ENCODE measurements at places on chromosomes 16 and 17.
A peak's percentile ranks its signal among the peaks of the same experiment; 100 is the strongest.

DNA sequence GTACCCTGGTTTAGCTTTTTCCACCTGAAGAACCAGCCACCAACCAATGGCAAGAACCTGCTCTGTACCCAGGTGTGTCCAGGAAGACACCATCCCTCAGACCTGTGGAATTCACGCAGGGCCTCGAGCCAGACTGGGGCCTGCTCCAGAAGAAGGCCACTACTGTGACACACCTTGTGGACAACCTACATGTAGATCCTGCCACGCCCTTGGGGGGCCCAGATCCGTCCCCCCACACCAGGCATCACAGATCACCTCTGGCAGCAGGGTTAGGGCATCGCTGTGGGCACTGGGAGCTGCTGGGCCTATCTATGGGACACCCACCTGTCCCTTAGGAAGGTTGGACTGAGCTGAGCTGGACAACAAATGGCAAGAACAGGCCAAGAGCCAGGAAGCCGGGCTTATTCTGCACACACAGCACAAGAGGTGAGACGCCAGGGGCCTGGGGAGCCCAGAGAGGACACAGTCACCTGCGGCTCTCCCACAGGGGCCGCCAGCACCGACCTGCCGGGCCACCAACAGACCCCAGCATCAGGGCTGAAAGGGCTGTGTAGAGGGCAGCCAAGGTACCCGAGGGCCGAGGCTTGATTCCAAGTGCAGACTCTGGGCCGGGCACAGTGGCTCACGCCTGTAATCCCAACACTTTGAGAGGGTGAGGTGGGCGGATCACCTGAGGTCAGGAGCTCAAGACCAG lies 7.7 kb downstream of the FAAP100 start:
- no peak for DNase-seq

- no peak for DNase-seq
Observed at GRCh38 chr17:57517632-57518456, 227.3 kb downstream of the CCDC182 start.

- DNase-seq: no peak
Observed at GRCh38 chr16:53091466-53092211, 36.8 kb downstream of the CHD9 start.

DNA sequence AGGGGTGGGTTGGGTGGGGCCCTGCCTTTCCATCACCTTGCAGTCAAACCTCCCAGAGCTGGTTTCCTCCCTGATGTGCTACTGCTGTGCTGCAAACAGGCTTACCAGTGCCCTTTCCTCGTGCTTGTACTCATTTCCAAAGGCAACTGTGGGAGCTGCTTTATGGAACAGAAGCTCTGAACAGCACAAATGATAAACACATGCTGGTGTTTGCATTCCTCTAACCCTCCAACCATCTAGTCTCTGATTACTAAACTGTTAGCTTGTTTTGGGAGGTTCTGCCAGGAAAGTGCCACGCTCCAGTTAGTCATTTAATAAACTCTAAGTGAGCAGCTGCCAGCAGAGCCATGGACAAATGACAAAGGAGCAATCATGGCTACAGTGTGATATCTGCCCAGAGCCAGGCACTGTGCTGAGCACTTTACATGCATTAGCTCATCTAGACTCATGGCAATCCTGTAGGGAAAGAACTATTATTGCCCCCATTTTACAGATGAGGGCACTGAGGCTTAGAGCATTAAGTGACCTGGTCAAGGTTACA lies 110.4 kb downstream of the VAT1L start:
- no peak for DNase-seq

DNA sequence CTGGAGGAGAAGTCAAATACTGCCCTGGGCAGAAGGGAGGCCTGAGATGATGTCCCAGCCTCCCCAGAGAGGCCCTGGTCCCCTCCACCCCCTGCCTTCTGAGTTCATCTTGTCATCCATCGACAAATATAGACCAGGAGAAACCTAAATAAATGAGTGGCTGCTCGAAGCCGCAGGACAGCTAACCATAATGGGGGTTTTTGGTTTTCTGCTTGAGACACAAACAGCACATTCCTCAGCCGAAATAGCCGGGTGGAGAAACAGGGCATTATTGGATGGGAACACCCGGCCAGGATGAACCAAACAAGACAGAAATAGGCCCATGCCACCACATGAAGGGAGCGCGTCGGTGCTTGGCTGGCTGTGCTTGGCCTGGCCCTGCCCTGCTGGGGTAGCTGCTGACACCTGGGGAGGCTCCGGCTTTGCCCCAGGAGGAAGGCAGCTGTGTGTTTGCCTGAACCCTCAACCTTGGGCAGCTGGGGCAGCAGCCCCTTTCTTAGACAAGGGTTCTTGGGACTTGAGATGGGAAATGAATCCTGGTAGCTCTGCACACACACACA lies 188.1 kb downstream of the IRX5 start:
- no peak for DNase-seq

DNA sequence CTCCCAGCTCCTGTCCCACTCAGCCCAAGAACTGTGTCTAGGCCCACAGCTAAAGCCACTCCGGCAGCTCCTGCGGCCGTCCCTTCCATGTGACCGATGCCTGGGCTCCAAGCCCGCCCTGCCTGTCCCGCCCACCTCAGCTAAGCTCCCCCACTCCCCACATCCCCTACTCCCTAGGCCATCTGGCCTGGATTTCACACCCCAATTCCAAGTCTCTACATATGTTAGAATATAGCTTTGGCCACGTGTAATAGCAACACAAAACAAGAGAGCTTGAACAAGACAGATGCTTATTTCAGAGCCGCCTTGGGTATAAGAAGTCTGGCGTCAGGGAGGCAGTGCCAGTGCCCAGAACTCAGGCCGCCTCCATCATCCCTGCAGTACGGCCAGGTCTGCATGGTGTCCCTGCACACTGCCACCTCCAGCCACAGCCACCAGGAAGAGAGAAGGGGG lies 30.0 kb upstream of the USP22 start:
- no peak for DNase-seq

GRCh38 chr17:36979565-36979941 lies 30.8 kb downstream of the AATF start:
- no peak for DNase-seq

- DNase-seq: no peak
Observed at GRCh38 chr17:1227365-1227764, 42.9 kb upstream of the BHLHA9 start.

DNA sequence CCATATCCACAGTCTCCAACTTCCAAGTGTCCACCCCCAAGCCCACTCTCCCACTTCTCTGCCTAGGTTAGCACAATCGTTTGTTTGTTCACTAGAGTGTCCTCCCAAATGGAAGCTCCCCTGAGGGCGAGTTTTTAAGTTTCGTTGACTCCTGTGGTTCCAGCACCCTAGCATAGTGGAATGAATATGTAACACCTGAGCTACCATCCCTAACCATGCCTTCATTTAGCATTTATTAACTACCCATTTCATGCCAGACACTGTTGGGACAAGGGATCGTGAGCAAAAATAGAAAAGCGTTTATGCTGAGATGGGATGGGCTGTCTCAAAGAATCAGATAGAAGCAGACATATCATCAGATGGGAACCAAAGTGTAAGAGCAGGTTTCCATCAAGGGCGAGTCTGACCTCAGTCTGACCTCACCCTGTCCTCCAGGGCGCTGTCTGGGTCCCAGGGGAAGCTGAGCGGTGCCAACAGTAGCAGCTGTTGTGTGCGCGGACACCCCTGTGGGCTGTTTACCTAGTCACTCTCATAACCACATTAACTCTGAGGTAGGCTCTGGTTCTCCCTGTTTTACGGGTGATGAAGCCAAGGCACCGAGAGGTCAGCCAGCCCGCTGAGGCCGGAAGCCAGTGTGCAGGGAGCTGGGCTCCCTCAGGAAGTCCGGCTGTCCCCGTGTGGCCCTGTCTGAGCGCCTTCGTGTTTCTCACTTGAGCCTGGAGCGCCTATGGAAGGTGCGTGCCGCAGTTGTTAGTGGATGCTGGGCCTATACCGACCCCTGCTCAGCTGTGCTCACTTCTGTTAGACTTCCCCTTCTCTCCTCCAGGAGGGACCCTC lies 6.2 kb downstream of the CNP start:
- DNase-seq: peak; percentile 17

- DNase-seq: peak; percentile 93
Observed at GRCh38 chr16:1870365-1871082, 1.4 kb downstream of the MEIOB start.

DNA sequence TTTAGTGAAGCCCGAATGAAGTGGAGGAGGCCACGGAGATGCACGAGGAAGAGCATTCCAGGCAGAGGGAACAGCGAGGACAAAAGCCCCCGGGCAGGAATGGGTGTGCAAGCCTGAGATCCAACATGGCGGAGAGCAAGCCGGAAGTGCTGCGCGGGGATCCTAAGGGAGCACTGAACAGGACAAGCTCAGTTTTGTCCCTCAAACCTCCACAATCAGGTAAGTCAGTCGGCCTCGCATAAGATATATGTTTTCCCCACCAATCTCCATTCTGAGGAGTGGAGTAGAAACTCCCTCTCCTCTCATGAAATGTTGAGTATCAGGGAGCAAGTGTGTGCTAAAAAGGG lies 32.9 kb upstream of the USP22 start:
- no peak for DNase-seq

- no peak for DNase-seq
Observed at GRCh38 chr16:3274947-3275346, 8.3 kb upstream of the ZNF263 start.

DNA sequence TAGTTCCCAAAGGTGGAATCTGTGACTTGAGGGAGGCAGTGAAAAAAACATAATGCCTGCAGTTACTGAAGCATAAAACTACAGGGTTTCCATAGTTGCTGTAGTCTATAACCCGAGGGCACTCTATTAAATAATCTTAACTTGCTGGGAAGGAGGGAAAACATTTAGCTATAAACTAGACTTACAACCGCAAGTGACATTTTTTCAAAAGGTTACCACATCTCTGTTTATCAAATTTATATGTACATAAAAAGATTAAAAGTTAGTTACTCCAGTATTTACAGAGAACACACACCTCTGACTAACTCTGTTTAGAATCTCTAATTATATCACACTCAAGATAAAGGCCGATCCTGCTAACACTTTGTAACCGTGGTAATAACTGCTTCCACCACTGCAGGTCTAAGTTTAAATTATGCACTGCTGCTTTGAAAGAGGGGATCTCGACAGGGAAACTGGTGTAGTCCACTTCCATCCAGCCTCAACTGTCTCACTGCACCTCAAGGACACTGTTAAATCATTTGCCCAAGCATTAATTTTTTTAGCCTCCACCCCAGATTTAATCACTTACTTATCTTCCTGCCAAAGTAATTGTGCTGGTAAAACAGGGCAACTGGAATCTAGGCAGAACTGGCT lies 14.6 kb downstream of the KCNJ16 start:
- peak; percentile 8 for DNase-seq

DNA sequence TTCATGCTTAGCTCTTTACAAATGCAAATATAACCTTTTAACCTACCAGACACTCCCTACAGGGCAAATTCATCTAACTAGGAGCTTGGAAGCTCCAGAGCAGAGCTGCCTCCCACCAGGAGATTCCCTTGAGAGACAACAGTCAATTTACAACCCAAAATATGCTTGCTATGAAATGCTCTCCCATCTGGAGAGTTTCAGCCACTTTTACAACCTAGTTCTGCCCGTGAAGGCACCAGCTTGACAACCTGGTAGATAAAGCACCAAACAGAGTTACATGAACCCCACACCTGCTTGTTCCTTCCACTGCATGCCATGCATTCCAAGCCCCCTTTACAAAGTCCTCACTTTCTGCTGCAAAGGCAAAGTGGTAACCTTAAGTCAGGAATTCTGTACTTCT lies 215.3 kb upstream of the KIF2B start:
- DNase-seq: no peak

GRCh38 chr16:3401719-3402397 lies 843 bp downstream of the ZNF174 start:
- DNase-seq: no peak

- peak; percentile 74 for DNase-seq
Observed at GRCh38 chr17:81576621-81577277, 24.6 kb upstream of the FAAP100 start.

GRCh38 chr16:58102665-58103392 lies 26.4 kb downstream of the CFAP20 start:
- no peak for DNase-seq

DNA sequence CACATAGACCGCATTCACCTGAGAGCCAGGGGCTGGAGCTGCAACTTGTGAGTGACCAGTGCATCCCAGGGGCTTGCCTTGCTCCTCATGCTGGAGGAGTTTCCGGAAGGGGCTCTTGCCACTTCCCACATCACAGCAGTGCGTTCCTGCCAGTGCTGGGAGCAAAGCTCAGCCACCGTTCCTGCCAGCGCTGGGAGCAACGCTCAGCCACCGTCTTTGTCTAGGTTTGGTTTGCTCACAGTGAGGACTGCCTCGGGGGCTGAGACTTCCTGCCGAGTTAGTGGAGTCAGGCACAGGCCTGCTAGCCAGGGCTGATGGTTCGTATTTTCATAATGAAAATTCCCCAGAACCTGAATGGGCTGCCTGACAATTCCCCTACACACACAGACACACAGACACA lies 5.4 kb upstream of the CHRNE start:
- no peak for DNase-seq

GRCh38 chr17:50029185-50029584 lies 26.7 kb upstream of the ITGA3 start:
- peak; percentile 13 for DNase-seq

GRCh38 chr17:75319904-75320691 lies 30.9 kb upstream of the SLC25A19 start:
- DNase-seq: no peak

DNA sequence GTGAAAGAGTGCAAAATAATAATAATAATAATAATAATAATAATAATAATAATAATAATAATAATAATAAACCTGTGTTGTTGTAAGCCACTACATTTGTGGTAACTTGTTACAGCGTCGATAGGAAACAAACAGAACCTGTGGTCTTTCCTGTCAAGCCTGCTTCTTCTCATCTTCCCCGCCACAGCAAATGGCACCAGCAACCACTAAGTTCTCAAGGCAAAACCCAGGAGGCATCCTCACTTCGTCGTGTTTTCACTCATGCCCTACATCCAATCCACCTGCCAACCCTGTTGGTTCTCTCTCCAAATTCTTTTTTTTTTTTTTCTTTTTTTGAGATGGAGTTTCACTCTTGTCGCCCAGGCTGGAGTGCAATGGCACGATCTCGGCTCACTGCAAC lies 34.2 kb downstream of the ITGAE start:
- DNase-seq: no peak

GRCh38 chr17:62592341-62593099 lies 35.0 kb upstream of the MRC2 start:
- DNase-seq: no peak

DNA sequence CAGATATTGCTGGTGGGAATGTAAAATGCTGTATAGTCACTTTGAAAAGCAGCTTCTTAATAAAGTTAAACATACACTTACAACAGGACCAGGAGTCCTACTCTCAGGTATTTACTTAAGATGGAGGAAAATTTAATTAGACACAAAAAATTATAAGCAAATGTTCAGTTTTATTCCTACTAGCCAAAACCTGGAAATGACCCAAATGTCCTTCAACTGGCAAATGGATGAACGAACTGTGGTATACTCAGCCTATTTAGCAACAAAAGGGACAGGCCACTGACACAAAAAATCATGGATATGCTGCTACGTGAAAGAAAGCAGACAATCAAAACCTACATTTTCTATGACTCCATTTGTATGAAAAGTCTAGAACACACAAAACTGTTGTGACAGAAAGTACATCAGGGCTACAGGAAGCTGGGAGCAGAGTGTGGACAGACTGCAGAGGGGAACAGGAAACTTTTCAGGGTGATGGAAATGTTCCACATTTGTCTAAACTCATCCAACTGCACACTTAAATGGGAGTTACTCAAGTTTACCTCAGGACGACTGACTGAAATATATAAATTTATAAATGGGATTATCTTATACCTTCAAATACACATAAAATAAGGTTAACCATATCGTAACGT lies 49.3 kb upstream of the MNT start:
- DNase-seq: no peak
